ENCODE measurements at places on chromosomes 12 and 14. TPM values are rescaled to one million over a fixed set of nuclear protein-coding genes. Genes with fewer than 3 reads are reported as not detected.

DNA sequence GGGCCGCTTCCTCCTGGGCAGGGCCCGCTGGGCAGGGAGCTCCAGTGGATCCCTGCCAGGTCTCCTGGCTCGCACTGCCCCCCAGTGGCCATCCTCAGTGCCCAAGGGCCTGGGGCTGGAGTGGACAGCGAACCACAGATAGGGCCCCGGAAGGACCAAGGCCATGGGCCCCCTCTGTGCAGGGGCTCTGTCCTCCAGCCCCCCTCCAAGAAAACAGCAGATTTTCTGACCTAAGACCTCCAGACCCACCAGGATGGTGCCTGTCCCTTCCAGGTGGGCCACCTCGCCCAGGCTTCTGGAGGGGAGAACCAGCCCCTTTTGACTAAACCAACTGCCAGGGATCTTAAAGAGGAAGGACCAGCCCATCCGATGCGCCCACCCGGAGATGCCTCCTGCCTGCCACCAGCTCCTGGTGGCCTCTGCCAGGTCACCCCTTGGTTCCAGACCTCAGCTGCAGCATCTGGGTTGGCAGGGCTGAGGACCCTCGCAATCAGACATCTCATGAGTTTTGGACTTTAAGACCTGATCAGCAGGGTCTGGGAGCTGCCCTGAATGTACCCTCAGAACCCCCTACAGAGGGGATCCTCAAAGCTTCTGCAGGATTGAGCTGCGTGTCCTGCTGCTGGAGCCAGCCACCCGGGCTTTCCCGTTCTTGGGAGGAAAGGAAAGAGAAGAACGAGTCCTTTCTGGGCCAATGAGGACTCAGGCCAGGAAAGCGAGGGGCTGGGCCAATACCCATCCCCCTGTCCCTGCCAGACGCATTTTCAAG lies 325.8 kb upstream of the DIO3 start:
- DNase-seq: no peak

GRCh38 chr14:22980672-22981089 lies 1.7 kb downstream of the AJUBA start:
- DNase-seq: no peak

BHLHE41 gene
- 3.4 TPM for polyA plus RNA-seq

B3GNT4 gene
- polyA plus RNA-seq: 0.17 TPM

GPR135 gene
- 3.0 TPM for polyA plus RNA-seq

GRCh38 chr14:61365667-61366212 lies 44.4 kb downstream of the PRKCH start:
- no peak for DNase-seq

GRCh38 chr12:130051900-130052299 lies 110.4 kb upstream of the FZD10 start:
- no peak for DNase-seq

DNA sequence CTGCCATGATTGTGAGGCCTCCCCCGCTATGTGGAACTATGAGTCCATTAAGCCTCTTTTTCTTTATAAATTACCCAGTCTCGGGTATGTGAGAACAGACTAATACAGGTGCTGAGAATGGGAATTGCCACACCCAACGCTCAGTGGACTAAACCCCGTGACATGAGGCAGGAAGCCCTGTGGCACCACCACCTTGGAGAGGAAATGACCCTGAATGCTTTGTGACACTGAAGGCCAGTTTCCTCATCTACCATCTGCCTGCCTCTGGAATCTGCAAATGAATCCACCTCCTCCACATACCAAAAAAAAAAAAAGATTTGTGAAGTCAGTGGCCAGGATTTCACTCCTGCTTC lies 41.6 kb downstream of the NT5DC3 start:
- DNase-seq: no peak

DNA sequence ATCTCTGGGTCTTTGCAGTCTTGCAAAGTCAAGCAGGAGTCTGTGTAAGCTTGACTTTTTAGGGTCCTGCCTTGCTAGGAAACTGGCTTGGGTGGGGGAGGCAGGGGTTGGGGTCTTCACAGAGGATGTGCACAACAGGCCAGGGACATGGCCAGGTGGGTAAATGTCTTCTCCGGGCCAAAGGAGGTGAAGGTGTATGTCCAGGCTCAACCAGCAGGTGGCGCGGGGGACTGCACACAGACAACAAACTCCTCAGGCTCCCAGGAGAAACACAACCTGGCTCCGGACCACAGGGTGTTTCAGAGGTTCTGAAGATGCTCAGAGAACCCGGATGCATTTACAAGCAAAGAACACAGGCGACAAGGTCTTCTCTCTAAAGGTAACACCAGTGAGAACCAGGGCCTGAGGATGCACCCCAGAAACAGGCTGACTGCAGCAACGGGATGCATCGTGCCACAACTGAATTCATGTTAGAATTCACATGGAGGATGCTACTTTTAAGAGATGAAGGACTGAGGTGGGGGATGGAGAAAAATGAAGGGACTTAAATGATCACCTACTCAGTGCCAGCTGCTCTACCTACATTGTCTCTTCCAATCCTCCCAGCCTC lies 56.0 kb downstream of the PLEKHG3 start:
- no peak for DNase-seq
